Posterior cingulate gyrus (tissue), 11 donors: ENCODE measurements at places on chromosomes 2 and 18.

- DNase-seq, result no peak
These were observed 53.4 kb downstream of the ARHGAP15 start for GRCh38 chr2:143182649-143183048.

GRCh38 chr2:57397550-57398360, 648.9 kb upstream of the VRK2 start:
- DNase-seq, result peak; percentile 56

GRCh38 chr2:163670929-163671328, 64.9 kb downstream of the FIGN start:
- no peak for DNase-seq

DNA sequence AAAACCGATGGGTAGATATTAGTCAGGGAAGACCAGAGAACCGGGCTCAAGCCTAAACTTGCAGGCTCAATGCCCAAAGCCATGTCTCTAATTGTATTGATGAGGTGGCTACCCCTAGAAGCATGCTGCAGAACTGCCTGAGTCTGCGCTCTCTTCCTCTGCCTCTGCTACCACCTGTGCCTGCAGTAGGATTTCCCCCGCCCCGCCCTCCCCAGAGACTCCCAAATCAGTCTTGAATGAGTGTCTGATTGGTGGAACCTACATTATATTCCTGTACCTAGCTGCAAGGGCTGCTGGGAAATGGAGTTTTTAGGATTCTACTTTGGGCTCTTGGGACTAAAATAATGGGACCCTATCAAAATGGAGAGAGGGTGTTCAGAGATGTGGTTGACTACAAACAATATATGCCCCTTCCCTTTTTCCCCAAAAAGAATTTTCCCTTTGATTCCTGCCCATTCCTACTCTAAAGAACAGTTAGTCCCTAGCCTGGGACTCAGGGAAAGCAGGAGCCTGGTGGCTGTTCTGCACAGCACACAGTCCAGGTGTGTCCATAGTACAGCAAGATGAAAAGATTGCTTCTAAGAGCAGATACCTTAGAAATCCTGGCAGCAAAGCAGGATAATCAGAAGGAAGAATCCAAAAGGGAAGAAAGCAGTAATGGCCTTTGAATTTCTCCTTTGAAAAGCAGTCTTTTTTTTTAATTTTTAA, 12.5 kb downstream of the GRP start:
- DNase-seq, result no peak

DNA sequence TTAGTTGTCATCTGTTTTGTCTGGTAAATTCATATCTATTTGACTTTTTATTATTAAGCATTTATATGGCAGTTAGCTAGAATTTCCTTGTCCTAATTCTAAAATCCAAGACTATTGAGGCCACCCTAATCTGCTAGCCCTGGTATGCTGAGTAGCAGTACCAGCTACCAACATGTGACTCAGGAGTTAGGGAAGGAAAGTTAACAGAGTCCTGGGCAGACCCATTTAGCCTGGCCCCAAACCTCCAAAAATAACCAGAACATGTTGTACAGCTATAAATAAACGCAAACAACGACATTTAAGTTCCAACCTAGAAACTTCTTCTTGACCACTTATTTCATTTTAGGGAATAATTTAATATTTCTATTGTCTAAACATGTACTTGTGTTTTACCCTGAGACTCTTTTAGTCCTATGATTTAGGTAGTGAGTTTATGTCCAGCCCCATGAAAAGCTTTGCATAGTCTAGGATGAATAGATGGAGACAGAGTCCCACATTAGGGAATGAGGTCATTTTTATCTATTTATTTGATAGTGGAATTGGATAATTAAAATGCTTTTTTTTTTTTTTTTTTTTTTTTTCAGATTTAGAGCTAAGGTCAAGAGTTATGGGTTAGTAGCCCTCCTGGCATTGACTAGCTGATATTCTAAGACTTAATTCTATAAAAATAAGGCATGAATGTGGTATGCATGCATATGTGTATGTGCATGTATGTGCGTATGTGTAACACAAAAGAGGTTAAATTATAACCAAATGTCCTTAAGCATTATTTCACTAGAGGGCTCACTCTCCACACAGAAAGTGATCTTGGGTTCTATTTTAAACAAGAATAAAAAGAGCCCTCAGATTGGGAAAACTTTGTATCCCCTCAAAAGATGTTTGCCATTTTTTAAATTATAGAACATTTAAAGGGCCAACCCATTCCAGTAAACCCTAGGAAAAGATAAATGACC, 160.1 kb upstream of the MAPRE2 start:
- no peak for DNase-seq

DNA sequence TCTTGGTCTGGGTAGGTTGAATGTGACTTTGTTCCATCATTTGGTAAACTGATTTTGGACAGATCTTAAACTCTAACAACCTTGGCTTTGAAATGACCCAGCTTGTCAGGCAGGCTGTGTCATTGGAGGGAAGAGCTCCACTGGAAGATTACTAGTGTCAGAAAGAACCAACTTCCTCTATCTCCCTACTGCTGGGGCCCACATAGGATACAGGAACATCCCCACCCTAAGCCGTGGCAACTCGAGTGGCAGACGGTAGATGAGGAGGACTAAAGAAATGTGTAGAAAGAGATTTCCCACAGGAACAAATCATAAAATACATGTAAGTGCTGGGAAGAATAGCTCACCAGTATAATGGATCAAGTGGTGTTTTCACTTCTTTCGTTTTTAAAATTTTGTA, 4.3 kb upstream of the G6PC2 start:
- no peak for DNase-seq

DNA sequence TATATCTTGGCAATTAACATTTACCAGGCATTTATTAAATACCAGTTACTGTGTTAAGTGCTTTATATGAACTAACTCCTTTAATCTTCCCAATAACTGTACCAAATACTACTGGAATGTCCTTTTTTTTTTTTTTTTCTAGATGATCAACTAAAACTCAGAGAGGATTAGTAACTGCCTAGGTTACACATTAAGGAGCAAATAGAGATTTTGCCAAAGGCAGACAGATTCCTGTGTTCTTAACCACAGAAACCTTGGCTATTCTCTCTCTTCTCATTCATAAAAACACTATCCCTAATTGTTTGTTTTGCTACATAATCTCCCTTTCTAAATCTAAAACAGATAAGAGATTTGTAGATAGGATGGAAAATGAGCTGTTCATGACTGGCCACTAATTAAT, 13.3 kb downstream of the DHX57 start:
- no peak for DNase-seq

DNA sequence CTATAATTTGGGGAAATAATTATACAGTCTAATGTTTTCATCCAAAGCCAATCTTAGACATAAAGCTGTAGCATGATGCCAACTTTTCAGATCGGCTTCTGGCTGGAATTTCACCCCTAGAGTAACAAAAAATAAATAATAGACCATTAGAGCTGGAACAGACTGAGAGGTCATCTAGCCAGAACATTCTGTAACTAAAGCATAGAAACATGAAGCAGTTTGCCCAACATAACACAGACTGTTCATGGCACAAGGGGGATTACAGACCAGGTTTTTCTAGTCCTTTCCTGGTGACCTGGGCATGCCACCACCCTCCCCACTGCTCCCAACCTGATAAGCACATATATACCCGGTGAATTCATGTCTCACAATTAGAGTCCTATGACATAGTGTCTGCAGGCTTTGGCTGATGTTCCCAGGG, 116.4 kb upstream of the PPP1CB start:
- DNase-seq, result no peak

DNA sequence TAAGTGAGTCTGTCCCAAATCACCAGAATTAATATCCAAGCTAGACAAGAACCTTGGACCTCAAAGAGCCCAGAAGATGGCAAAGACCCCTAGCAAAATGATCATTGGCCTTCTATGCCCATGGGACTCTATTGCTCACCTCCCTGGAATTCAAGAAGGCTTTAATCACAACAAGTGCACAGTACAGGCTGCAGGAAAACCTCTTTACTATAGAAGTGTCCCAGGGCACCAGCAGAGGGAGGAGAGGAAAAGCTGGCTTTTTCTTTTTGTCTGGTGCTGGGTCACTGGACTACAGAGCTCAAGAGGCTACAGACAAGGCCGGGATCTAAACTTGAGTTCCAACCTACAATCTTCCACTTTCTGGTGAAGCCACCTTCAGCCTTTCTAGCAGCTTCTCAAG, 88.3 kb upstream of the PPP1CB start:
- DNase-seq, result no peak

GRCh38 chr18:75408554-75409506, 18.7 kb downstream of the SMIM21 start:
- DNase-seq, result no peak
